ENCODE measurements at places on chromosomes 2 and 18. TPM values are rescaled to one million over a fixed set of nuclear protein-coding genes. Genes with fewer than 3 reads are reported as not detected.

Gene ADD2
- total RNA-seq, result 138 TPM

Gene CYP27A1
- total RNA-seq, result 4.2 TPM

Gene DSC3
- 2.1 TPM for total RNA-seq

Gene MBP
- 20.7 TPM for total RNA-seq

- H3K27ac ChIP-seq, result no peak overlapping the region
- no peak for DNase-seq
- H3K27me3 ChIP-seq, result no peaks in the 10 kb centered on the region
- H3K36me3 ChIP-seq, result no peaks in the 10 kb centered on the region
These were observed 179.3 kb downstream of the ZNF516 start for GRCh38 chr18:76315722-76316230.

- no peak overlapping the region for H3K27ac ChIP-seq
- no peaks in the 10 kb centered on the region for H3K27me3 ChIP-seq
- no peaks in the 10 kb centered on the region for H3K36me3 ChIP-seq
- H3K4me3 ChIP-seq, result no peak overlapping the region
- no peak for DNase-seq
These were observed 16.4 kb upstream of the ABCB11 start for GRCh38 chr2:169047256-169048250.

GRCh38 chr2:225465827-225466226 is 66.3 kb downstream of the NYAP2 start:
- H3K36me3 ChIP-seq, result no peaks in the 10 kb centered on the region
- H3K4me3 ChIP-seq, result no peak overlapping the region
- H3K4me1 ChIP-seq, result peaks cover 19% of the 10 kb centered on the region
- no peaks in the 10 kb centered on the region for H3K27me3 ChIP-seq
- H3K27ac ChIP-seq, result no peak overlapping the region

- no peak overlapping the region for H3K27ac ChIP-seq
- no peaks in the 10 kb centered on the region for H3K27me3 ChIP-seq
- no peak overlapping the region for H3K4me3 ChIP-seq
- no peak for DNase-seq
- H3K36me3 ChIP-seq, result no peaks in the 10 kb centered on the region
These were observed 11.3 kb upstream of the DPP4 start for GRCh38 chr2:162085090-162085891.

DNA sequence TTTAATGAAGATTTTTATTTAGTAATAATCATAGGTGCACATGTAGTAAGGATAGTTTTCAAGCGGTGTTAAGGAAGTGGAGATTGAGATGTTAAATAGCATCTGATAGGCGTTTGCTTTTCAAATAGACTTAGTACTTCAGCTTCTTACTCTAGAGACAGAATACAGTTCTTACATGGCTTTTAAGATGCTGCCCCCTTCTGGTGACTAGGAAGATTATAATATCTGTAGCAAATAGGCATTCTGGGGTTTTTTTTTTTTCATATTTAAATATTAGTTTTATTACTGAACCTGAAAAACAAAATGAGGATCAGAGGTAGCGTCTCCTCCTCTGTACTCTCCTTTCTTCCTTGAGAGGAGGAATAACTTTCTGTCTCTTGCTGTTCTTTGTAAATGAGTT is 100.2 kb downstream of the AGAP1 start:
- no peaks in the 10 kb centered on the region for H3K27me3 ChIP-seq
- H3K4me1 ChIP-seq, result no peaks in the 10 kb centered on the region
- DNase-seq, result peak; percentile 91
- no peaks in the 10 kb centered on the region for H3K36me3 ChIP-seq
- H3K4me3 ChIP-seq, result no peak overlapping the region
- H3K27ac ChIP-seq, result no peak overlapping the region

Gene UCN
- 0.59 TPM for total RNA-seq

Gene ALK
- 0.35 TPM for total RNA-seq

- H3K27ac ChIP-seq, result peak overlapping the region; percentile 95
- peak overlapping the region; percentile 5 for H3K4me3 ChIP-seq
- H3K27me3 ChIP-seq, result no peaks in the 10 kb centered on the region
- H3K4me1 ChIP-seq, result peaks cover 44% of the 10 kb centered on the region
- no peaks in the 10 kb centered on the region for H3K36me3 ChIP-seq
- DNase-seq, result peak; percentile 92
These were observed 23.4 kb upstream of the CHRNA1 start for GRCh38 chr2:174787487-174788205.

DNA sequence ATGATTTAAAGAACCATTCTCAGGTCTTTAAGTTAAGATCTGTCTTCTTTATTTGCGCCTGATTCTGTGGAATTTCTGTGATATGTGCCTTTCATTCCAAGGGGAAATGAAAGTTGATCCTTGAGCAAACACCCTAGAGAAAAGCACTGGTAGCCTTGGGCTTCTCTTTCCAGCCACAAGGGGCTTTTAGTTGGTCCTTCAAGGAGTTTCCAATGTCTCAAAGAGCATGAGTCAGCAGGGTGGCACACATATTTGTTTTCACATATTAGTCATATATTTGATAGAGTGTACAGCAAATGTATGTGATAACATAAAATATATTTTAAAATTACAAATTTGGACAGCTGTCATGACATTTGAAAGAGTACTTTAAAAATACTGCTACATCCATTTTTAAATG is 339.5 kb downstream of the TXNL1 start:
- no peak overlapping the region for H3K4me3 ChIP-seq
- peak; percentile 36 for DNase-seq
- no peaks in the 10 kb centered on the region for H3K27me3 ChIP-seq
- no peak overlapping the region for H3K27ac ChIP-seq

Gene SERPINB4
- total RNA-seq, result 1.1 TPM

GRCh38 chr18:63930773-63931354 is 18.2 kb upstream of the HMSD start:
- no peak for DNase-seq
- H3K36me3 ChIP-seq, result no peaks in the 10 kb centered on the region
- H3K27ac ChIP-seq, result no peak overlapping the region
- no peaks in the 10 kb centered on the region for H3K4me1 ChIP-seq
- H3K4me3 ChIP-seq, result no peak overlapping the region
- peaks cover 7% of the 10 kb centered on the region for H3K27me3 ChIP-seq

DNA sequence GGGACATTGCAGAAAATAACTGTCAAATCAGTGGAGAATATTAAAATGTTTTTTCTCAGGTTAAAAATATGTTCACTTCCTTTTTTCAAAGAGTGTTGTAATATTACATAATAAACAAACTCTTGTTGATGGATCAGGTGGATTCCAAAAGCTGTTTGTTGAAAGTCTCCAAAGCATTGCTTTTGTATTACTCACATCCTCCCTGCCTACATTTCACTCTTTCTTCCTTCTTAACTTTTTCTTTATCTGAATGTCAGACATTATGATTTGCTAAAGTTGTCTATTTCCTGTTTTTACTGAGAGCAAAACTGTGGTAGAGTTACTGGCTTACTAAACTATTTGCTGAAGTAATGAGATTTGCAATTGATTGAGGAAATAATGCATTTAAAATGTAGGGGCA is 92.1 kb downstream of the CDH19 start:
- H3K4me3 ChIP-seq, result no peak overlapping the region
- no peak for DNase-seq
- H3K27ac ChIP-seq, result no peak overlapping the region
- no peaks in the 10 kb centered on the region for H3K27me3 ChIP-seq
- H3K4me1 ChIP-seq, result peaks cover 7% of the 10 kb centered on the region
- H3K36me3 ChIP-seq, result no peaks in the 10 kb centered on the region

Gene SLC35F6
- 15.0 TPM for total RNA-seq

DNA sequence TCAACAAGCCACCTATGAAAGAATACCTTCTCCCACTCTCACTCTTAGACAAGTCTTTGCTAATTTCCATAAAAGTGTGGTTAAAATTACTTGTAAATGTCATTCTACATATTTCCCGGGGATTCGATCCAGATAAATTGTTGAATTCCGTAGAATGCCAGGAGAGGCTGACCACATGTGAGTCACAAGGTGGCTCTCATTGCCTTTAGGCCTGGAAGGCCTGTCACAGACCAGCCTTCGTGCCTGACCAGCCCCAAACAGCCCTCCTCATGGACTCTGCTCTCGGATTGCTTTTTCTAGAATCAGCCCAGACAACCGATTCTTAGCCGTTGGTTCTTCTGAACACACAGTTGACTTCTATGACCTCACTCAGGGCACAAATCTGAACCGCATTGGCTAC is 86.0 kb downstream of the RTN4 start:
- no peak overlapping the region for H3K27ac ChIP-seq
- H3K27me3 ChIP-seq, result no peaks in the 10 kb centered on the region
- no peak for DNase-seq
- H3K36me3 ChIP-seq, result no peaks in the 10 kb centered on the region
- H3K4me1 ChIP-seq, result peaks cover 18% of the 10 kb centered on the region
- no peak overlapping the region for H3K4me3 ChIP-seq

DNA sequence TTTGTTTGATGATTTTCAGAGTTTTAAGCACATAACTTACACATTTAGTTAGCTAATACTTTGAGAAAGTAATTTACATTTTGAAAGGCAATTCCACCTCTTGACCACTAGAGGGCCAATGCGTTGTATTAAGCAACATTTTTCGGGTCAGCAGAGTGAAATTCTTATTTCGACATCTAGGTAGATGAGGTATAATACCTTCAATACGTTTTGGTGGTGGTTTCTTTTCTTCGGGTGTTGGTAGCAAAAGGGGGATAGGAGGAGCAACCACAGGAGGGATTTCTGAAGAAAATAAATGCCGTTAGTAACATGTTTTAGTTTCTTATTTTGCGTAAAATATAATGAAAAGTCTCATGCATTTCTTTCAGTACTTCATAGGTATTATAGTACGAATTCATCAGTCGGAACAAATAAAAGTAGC is 106.3 kb downstream of the TTN start:
- H3K4me3 ChIP-seq, result no peak overlapping the region
- H3K4me1 ChIP-seq, result no peaks in the 10 kb centered on the region
- no peaks in the 10 kb centered on the region for H3K27me3 ChIP-seq
- peak; percentile 77 for DNase-seq
- H3K27ac ChIP-seq, result no peak overlapping the region

GRCh38 chr2:180219491-180219890 is 212.4 kb upstream of the CWC22 start:
- no peaks in the 10 kb centered on the region for H3K27me3 ChIP-seq
- no peaks in the 10 kb centered on the region for H3K4me1 ChIP-seq
- H3K36me3 ChIP-seq, result no peaks in the 10 kb centered on the region
- no peak for DNase-seq
- no peak overlapping the region for H3K4me3 ChIP-seq

DNA sequence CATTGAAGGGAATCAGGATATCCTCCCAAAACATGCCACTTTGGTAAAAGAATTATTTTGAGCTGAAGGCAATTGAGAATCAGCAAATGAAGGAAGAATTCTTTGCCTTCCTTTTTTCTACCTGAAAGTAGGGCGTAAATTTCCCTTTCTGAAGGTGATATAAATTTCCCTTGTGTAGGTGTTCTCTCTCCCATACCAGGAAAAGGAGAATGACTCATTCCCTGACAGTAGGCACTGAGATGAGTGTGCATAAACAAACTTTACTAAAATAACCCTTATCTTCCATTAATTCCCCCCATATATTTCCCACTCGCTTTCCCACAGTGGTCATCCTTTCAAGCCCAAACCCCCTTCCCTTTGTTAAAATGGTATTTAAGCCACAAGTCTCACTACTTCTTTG is 1339.0 kb downstream of the LRP1B start:
- H3K27me3 ChIP-seq, result no peaks in the 10 kb centered on the region
- no peak overlapping the region for H3K4me3 ChIP-seq
- 0 out of 2 replicates have a peak, but pooled peaks cover under 1% of the 10 kb centered on the region for H3K4me1 ChIP-seq
- H3K36me3 ChIP-seq, result no peaks in the 10 kb centered on the region

GRCh38 chr2:239267288-239267951 is 133.4 kb downstream of the HDAC4 start:
- peaks cover 40% of the 10 kb centered on the region for H3K4me1 ChIP-seq
- H3K27me3 ChIP-seq, result no peaks in the 10 kb centered on the region
- H3K4me3 ChIP-seq, result no peak overlapping the region
- peak; percentile 33 for DNase-seq
- H3K36me3 ChIP-seq, result no peaks in the 10 kb centered on the region

DNA sequence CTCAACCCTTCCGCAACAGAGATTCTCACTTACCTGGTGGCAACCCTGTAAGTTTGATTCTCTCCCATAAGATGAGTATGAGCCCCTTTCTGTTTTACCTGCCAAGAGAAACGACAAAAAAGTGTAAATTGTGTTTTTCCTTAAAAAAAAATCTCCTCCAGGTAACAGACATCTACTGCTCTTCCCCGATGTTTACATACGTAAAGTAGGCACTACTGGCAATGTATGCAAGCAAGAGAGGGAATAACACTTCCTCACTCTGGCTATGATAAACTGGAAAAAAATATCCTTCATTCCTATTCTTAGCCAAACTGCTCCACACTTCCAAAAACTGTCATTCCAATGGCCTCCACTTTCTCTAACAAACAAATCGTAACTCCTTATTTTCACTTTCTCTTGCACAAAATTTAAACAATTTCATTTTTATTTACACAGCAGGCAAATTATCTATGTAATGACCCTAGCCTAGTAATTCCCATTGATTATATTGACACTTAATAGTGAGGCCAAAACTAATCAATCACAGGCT is 184.5 kb downstream of the TCF4 start:
- peak overlapping the region; percentile 80 for H3K27ac ChIP-seq
- no peaks in the 10 kb centered on the region for H3K36me3 ChIP-seq
- no peak for DNase-seq
- 0 out of 2 replicates have a peak overlapping the region, but pooled peaks have one; percentile 10 for H3K4me3 ChIP-seq

DNA sequence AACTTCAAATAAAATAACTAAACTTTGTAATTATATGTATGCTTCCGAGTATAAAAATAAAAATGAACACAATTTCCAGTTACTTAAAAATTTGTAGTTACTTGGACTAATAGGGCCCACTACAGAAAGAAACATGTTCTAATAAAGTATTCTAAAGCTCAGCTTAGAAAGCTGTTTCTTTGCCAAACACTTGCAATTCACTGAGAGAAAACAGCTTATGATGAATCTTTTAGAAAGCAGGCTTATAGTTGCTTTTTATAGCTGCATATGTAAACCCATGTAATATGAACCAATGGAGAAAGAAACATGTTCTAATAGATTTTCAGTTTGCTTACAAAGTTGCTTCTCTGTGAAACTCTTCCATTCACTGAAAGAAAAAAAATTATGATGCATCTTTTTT is 766.0 kb downstream of the LRP1B start:
- no peak overlapping the region for H3K4me3 ChIP-seq
- H3K36me3 ChIP-seq, result no peaks in the 10 kb centered on the region
- no peak for DNase-seq
- H3K4me1 ChIP-seq, result no peaks in the 10 kb centered on the region
- no peak overlapping the region for H3K27ac ChIP-seq
- H3K27me3 ChIP-seq, result no peaks in the 10 kb centered on the region

DNA sequence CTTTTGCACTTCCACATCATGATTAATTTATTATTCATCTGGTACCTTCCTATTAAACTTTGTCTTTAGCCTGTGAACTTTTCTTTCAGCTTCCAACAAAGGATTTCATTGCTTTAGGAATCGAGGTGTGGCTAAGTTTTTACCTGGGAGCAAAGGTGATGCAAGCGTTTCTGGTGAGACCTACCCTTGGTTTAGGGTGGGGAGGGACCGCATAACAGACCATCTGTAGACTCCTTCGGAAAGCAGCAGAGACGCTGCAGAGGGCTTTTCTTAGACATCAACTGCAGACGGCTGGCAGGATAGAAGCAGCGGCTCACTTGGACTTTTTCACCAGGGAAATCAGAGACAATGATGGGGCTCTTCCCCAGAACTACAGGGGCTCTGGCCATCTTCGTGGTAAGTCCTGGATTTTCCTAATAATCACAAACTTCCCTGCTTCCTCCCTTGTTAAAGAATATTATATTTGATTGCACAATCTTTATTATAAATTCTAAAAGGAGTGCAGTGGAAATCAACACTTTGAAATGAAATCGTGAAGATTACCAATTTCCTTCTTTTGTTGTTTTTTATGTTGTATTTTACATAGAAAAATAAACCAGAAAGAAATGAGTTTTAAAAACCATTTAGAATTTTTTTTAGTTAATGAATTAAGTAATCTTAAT is at the start of gene DSG3:
Gene DSG3 (plus strand): TSS at position 212 of the 662 bp plus-strand sequence. CDS start 137 bp downstream, at position 349.
- no peaks in the 10 kb centered on the region for H3K36me3 ChIP-seq
- H3K4me3 ChIP-seq, result no peak within 1 kb of the TSS
- H3K27me3 ChIP-seq, result no peaks in the 10 kb centered on the region
- H3K27ac ChIP-seq, result no peak within 1 kb of the TSS

Gene DQX1
- 0.74 TPM for total RNA-seq

All from GM23338 (cell line).